NCI-H1092 (cell line): ENCODE measurements at places on chromosomes 7 and 10.

DNA sequence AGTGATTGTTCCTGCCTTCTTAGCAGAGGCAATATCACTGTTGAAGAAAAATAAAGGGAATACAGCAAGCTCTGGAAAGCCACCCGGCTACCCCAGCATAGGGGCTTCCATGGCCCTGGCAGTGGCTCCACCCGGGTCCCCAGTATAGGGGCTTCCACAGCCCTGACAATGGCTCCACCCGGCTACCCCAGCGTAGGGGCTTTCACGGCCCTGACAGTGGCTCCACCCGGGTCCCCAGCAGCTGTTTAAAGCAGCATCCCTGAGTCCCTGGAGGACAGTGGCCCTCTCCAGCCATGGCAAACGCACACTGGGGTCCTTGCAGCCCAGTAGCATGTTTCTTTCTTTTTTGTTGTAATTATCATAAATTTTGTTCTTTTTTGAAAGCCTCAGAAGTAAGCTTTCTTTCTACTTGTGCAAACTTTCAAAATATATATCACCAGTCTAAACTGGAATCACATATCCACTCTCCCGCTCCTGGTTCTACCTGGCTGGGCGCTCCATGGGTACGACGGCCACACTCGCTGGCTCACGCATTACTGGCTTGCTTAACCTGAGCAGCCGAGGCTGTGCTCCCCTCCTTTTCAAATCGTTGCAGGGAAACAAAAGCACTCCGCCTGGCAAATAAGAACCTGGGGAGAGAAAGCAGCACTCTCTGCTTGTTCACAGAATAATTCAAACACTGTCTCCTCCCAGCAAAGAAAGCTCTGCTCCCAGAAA, 62.1 kb downstream of the TCERG1L start:
- DNase-seq, result no peak

- DNase-seq, result no peak
These were observed 13.7 kb downstream of the CLCN1 start for GRCh38 chr7:143329471-143330170.

DNA sequence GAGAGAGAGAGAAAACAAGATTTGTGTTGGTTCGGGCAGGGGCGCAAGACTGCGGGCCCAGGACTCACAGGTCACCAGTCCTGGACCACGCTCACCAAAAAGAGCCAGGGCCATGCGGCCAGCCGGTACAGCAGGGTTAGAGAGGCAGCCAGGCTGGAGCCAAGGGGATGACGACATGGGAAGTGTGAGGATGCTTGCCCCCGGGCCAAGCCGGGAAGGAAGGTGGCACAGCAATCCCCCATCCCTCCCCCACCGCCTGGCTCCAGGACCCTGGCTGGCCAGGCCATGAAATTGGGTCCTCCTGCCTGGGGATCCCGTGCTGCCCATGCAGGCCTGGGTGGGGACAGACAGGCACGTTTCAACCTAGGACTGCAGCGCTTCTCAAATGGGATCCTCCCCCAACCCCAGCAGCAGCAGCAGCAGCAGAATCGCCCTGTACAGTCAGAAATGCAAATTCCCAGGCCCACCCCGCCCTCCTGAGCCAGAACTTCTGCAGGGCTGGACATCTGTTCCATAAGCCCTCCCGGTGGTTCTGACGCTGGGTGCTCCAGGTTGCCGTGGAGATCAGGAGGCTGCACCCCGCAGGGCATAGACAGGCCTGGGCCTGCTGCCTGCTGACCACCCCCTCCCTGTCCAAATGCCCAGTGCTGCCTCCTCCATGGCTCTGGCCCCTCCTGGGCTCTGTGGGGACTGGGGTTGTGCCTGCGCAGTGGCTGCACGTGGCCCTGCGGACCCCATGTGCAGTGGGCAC, 35.0 kb downstream of the YKT6 start:
- no peak for DNase-seq

DNA sequence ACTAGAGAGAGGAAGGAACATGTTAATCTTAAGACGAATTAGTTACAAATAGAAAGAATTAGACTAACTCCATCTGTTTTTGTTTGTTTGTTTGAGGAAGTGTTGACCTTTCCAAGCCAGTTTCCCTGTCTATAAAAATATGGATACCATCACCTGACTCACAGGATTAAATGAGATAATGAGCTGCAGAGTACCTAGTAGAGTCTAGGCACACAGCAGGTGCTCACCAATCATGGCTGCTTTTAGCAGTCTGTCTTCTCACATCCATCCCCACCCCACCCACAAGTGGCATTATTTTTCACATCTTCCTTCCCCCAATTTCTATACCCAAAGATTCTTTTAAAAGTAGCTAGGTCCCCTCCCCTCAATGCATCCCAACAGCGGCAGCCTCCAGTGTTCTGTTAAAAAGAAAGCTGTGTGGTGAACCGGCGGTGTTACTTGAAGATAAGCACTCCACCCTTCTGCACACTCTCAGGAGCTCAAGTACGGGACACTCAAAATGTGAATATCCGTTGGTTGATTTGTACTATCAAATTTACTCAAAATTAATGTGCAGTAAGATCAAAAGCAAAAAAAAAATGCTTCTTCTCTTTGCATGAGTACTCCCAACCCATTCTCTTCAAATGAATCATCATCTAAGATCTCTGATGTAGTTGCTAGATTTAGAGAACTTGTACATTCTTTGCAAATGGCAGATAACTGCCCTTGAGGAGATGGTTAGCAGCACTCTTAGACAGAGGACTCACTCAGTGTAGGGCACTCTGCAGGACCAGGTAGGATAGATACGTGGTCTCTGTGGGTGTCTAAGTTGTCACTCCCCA, 145.4 kb upstream of the ASAH2 start:
- no peak for DNase-seq

DNA sequence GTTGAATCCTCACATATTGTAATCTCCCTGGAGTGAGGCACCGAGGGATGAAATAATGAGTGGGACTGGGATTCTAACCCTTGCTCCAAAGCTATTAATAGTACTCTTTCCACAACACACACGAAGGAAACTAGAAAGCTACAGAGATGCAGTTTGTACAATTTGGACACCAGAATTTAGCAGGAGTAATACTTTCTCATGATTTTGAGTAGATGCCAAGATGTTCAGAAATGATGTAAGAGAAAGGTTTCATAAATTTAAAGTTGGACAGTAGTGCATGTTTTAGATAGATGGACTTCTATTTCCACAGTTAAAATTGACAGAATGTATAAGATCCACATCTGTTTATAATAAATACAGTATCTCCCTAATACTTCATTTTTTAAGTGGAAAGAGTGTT, 46.5 kb downstream of the PRR15 start:
- DNase-seq, result no peak

- no peak for DNase-seq
These were observed 25.3 kb downstream of the GARIN1A start for GRCh38 chr7:128697302-128697905.

- no peak for DNase-seq
These were observed 65.3 kb downstream of the DGKB start for GRCh38 chr7:14837216-14837615.

DNA sequence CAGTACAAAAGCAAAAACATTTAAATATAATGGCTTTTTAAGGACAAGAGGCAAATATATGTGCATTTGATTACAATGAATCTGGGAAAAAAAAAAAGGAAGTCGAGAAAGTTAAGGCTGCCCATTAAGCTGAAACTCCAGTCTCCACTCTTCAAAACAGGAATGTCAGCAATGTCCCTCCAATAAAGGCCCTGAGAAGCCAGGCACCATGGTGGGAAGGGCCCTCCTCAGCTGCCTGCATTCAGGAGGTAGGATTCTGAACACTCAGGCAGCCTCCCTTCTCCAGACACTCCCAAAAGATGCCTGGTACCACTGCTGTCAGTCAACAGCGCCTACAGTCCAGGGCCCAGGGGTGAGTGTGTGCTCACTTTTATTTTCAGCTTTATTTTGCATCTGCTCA, 121.3 kb upstream of the MGMT start:
- DNase-seq, result no peak
